ENCODE measurements at places on chromosomes 4 and X.

DNA sequence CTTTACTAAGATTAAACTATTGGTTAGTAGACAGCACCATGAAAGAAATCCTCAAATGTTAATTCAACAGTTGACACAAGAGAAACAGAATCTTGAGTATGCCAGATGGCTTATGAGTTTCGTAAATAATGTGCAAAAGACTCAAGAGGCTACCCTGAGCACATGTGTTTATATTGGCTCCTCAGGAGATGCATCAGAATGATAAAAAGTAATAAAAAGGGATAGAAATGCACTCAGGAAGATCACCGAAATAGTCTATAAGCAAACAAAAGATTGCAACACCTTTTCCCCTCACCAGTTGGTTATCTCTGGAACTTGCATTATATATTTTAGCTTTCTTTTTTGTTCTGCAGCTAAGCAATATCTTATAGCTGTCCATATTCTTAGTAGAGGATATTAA, 84.4 kb downstream of the SCFD2 start:
- no peak for DNase-seq

- DNase-seq: no peak
Measured at GRCh38 chr4:38073596-38074234, 113.5 kb downstream of the PTTG2 start.

DNA sequence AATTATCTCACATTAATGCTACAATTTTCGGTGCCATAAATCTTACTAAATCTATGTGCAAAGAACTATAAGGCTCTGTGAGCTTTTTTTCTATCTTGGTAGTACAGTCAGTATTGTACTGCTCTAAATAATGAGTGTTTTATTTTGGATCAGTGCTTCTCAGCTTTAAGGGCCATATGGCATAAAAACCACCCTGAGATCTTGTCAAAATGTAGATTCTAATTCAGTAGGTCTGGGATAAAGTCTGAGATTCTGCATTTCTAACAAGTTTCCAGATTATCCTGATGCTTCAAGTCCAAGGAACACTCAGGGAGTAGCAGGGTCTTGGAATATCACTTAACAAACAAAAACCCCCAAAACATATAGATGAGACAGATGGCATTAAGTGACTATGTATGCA, 486.5 kb downstream of the GRXCR1 start:
- DNase-seq: no peak

- DNase-seq: no peak
Measured at GRCh38 chr4:10704430-10704810, 19.9 kb upstream of the CLNK start.

DNA sequence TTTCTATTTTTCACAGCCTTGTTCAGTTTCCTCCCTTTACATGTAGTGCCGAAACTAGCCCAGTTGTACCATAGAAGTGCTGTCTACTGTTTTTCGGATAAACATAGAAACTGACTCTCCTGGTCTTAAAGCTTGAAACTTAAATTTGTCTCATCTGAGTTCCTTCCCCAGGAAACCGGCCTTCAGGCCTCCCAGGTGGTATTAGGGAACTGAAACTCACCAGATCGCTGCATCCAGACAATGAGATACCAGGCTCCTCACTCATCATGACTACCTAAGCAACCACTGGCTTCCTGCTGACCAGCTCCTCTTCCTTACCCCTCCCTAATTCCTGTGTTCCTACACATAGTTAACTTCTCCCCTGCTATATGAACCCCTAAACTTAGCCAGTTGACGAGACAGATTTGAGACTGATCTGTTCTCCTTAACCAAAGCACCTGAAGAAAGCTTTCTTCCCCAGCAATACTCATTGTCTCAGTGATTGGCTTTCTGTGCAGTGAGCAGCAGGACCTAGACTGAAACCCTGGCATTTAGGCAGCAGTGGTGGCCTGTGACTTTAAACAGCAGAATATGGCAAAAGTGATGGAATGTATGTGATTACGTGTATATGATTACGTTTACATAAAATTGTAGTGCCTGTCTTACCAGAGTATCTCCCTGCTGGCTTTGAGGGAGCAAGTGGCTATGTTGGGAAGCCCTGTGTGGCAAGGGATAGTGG, 959.1 kb upstream of the LCORL start:
- no peak for DNase-seq

GRCh38 chr4:6321361-6321760, 51.7 kb downstream of the WFS1 start:
- DNase-seq: no peak

- no peak for DNase-seq
Measured at GRCh38 chrX:14228611-14229010, 198.9 kb upstream of the GEMIN8 start.

DNA sequence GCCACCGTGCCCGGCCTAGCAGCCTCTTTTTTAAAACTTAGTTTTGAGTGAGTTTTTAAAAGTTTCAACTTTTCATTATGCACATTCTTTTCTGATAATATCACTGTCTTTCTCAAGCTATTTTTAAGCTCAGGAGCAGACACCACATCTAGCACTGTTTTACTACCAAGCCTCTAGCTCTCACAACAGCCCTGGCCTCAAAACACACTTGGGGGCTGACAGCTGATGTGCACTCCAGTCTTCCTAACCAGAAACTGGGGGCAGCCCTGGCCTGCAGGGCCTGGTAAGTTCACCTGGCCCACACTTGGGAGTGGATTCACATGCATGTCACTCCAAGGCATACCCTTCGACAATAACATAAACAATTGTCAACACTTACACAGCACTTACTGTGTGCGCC, 34.0 kb downstream of the CENPU start:
- DNase-seq: no peak

DNA sequence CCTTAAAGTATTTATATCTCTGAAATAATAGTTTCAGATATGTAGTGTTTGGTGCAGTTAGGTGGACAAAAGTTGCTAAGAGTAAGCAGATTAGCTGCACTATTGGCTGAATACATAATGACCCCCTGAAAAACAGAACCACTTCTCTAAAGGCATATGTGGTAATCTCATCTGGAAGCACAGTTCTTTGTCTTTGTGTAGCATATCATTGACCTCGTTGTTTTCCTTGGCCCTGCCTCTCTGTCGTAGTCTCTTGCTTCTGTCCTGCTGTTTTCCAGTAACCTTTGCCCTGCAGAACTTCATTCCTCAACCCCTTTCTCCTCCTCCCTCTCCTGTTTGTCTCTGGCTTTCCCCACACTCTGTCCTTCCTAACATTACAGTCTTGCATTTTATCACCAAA, 41.4 kb downstream of the JADE3 start:
- no peak for DNase-seq

GRCh38 chrX:40197071-40197470, 99.3 kb upstream of the BCOR start:
- no peak for DNase-seq

DNA sequence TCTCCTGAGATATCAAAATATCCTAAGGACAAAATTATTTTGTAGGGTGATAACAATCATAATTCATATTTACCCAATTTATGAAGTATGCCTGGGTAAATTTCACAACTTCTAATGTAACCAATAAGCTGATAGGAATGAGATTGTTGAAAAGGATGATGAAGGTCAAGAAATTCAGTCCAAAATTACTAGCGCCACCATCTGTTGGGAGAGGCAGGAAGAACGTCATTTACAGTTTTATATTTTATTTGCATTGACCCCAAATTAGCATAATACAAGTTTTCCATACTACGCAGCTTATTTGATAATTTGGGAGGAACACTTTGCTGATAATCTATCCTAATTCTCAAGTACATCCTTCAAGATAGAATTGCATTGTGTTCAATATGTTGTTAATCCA, 78.7 kb downstream of the ATP8A1 start:
- DNase-seq: no peak

GRCh38 chr4:31620476-31620875, 900.3 kb downstream of the PCDH7 start:
- DNase-seq: no peak

- DNase-seq: no peak
Measured at GRCh38 chrX:17521871-17522693, 147.1 kb downstream of the NHS start.

DNA sequence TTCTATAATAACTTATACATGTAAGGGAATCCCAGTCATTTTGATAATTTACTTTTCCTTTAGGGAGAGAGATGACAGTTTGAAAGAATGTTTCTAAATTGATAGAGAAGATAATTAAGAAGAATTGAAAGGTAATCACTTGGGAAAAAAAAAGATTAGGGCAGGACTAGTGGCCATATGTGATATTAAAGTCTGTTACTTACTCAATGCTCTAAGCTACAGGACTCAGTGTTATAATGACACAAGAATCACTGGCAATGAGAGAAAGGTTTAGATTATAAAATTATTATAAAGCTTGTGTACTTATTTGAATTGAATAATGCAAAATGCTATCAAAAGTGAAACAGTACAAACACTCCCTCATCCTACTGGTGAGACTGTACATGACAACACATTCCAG, 265.3 kb downstream of the BANK1 start:
- no peak for DNase-seq

- no peak for DNase-seq
Measured at GRCh38 chr4:106775636-106776035, 260.5 kb downstream of the DKK2 start.

DNA sequence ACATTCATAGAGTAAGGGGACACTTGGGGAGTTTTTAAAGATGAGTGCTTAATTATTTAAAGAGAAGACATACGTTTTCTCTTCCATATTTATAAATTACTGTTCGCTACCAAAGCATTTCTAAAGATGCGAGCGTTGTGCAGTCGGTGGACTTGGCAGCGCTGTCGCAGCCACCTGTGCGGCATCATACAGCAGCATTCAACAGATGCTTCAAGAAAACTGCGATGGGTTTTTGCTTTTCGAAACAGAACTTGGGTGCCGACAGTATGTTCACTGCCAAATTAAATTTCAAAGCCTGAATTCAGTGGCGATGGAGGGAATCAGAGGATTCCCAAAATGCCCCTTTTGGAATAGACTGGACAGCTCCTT, 1.6 kb upstream of the HTR2C start:
- no peak for DNase-seq

- DNase-seq: no peak
Measured at GRCh38 chrX:105460376-105460775, 239.9 kb upstream of the TEX13A start.

- DNase-seq: peak; percentile 32
Measured at GRCh38 chr4:167908816-167909215, 183.5 kb upstream of the ANXA10 start.

DNA sequence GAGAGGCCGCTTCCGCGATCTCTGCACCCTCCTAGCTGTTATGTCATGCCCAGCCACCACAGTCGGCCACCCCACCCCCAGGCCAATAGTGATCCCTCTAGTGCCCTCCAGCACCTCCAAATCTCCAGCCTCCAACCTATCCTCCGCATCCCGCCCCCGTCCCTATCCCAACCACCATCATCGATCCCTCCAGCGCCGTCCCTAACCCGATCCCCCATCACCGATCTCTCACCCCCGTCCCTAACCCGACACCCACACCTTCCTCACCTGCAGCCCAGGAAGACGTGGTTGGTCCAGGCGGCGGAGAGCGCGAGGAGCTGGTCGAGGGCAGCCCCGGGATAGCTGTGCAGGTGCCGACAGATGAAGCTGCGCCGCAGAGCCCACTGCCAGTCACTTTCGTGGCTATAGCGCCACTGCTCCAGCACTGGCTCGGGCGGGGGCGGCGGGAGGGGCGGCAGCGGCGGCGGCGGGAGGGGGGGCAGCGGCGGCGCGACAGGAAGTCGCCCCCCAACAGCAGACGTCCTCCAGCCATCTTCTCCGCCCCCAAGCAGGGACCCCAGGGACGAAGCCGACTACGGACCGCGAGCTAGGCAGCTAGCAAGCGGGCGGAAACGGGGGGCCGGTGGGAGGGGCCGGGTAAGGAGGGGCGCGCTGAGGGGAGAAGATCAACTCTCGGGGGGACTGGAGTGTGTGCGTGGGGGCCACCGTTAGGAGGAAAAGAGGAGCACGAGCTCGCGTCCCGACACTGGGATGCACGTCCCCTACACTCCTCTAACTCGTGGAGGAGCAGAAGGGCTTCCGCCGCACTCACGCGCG, 552 bp downstream of the NKRF start:
- no peak for DNase-seq

DNA sequence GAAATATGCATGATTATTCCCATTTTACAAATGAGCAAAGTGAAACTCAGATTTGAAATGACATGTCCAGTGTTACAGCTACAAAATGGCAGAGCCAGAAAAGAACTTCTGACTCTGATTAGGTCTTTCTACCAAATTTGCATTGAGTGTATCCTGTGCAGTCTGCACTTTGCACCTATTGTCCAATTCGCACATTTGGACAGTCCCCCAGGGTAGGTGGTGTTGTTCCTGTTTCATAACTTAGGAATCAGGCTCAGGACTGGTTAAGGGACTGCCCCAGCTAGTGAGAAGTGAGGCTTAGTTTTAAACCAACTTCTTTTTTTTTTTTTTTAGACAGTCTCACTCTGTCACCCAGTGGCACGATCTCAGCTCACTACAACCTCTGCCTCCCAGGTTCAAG, 137.9 kb upstream of the NALF2 start:
- no peak for DNase-seq

DNA sequence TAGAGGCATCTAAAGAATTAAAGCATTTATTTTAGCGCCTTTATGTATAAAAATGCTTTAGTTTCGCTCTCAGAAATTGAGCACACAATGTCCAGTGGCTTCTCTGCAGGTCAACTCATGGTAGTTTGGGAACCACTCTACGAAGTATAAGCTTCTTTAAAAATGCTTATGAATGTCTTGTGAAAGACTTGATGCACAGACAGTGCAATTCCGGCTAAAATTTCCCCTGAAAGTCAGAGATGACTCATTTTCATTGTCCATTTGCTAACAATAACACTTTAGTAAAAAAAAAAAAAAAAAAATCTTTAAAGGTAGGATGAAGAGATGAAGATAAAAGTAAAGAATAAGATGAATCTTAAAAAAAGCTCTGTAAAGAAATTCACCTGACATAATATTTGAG, 117.2 kb downstream of the PDHA2 start:
- DNase-seq: no peak

DNA sequence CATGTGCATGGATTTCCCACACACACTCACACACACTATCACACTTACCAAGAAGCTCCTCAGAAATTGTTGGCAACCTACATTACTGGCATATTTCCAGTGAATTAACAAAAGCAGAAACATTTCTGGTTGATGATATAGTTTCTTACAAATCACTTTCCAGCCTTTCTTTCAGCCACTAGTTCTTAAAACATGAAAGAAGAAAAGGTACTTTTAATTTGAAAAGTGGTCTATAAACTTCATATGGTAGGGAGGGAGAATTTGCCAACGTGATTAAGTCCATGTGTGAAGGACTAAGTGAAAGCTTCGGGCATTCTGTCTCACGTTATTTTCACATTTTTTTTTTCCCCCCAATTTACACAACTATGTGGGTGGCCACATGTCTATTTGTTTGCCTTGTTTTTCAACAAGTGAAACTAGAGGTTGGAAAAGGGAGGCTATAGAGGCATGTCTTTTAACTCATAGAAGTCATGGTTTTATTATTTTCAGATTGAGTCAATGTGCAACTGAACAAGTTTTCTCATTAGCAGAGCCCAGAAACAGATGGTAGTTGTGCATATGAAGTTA, 832.1 kb upstream of the INTU start:
- no peak for DNase-seq

DNA sequence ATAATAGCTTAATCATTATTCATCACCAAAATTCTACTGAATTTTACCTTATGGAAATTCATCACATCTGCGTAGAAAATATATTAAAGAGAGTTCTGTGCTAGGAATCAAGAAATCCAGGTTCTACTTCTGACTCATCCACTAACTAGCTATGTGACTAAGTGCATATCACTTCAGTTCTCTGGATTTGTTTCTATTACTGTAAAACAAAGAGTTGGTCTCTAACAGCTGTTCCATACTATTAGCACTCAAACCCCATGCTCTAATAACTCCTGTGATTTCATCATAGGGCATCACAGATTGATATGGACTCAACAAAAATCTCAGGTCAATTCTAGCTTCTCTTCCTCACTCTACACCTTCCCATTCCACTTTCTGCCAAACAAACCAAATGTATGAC, 572.0 kb downstream of the INPP4B start:
- no peak for DNase-seq
